ENCODE measurements at places on chromosomes 16 and 17.

DNA sequence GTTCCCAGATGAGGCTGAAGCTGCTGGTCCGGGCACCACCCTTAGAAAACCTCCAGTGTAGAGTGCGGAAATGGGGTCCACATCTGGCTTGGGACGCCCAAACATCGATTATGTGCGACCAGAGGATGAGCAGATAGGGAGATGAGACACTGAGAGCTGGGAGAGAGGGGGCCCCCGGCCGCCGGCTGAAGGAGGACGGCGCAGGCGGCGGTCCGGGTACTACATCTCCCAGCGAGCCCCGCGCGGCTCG lies 182 bp upstream of the SPECC1 start:
- DNase-seq = peak; percentile 48

- no peak for DNase-seq
Observed at GRCh38 chr17:35023538-35023937, 40.0 kb downstream of the RFFL start.

DNA sequence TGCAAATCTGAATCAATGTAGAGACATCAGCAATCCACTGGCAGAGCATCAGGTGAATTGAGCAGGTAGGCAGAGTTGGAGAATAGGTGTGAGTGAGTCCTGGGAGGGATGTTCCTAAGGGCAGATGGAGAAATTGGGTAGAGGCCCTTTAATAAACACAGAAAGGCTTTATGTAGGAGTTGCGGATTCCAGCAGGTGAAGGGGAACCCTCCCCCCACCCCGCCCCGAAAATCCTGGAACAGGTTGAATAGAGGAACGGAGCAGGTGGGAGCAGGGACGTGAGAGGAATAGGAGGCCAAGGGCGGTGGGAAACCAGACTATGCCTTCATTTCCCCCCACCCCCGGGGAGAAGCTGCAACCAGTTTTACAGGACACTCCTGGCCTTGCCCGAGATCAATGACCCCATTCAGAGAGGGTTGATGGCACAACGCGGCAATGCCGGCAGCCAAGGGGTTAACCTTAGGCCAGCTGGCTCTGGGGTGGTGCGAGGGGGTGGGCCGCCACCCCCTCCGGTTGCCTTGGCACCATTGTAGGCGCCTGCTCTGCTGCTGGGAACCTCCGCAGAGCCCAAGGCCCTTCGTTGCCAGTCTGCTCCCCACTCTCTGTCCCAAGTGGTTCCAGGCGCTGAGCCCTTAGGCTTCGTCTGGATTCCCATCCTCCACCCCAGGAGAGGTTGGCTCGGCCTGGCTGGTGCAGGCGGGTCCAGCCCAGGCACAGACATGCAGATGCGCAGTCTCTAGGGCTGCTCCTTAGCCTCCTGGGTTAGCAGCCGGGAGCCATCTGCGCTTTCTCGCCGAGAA lies 814 bp upstream of the RUNDC3A start:
- DNase-seq = peak; percentile 37

- no peak for DNase-seq
Observed at GRCh38 chr17:17179371-17179827, 26.7 kb downstream of the PLD6 start.

DNA sequence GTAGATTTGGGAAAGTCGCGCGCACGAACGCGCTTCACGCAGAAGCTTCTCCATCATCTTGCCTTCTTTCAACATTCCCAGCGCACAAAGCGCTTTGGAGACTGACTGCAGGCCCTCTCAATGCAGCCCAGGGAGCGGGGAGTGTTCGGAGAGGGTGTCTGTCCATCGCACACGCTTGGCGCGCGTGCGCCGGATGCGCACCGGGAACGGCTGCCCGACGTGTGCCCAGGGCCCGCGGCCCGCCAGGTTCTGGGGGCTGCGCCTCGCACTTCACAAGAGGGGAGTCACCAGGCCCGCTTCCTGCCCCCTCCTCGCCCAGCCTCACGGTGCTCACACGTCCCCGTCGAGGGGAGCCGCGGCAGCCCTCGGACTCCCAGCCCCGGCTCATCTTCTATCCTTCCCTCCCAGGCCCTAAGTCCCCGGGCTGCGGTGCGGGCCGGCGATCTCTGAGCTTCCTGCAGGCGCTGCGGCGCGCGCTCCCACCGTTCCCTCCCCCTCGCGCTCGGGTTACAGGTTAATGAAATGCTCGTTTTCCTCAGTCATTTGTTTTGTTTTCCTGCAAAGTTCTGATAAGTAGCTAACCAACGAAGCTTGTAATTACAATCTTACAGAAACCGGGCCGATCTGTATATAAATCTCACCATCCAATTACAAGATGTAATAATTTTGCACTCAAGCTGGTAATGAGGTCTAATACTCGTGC lies 2.8 kb upstream of the IRX3 start:
- no peak for DNase-seq
